NCI-H774 (cell line): ENCODE measurements at places on chromosomes 6 and 20.

DNA sequence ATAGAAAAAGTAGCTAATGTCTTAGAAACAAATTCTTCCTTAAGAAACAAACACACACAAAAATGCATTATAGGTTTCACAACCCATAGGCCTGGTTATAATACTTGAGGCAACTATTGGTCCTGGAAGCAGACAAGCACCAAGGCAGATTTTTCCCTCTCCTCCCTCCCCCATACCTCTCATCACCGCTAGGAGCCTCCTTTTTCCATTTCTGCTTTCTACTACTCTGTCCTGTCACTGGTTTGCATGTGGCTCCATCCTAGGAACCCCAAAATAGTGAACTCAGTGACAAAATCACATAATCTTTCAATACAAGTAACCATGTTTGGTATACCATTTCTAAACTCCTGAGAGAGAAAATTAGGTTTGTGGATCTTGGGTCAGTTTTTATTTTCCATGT, 66.1 kb downstream of the HMGCLL1 start:
- DNase-seq: no peak

GRCh38 chr6:151763303-151763702, 44.2 kb upstream of the ESR1 start:
- no peak for DNase-seq

DNA sequence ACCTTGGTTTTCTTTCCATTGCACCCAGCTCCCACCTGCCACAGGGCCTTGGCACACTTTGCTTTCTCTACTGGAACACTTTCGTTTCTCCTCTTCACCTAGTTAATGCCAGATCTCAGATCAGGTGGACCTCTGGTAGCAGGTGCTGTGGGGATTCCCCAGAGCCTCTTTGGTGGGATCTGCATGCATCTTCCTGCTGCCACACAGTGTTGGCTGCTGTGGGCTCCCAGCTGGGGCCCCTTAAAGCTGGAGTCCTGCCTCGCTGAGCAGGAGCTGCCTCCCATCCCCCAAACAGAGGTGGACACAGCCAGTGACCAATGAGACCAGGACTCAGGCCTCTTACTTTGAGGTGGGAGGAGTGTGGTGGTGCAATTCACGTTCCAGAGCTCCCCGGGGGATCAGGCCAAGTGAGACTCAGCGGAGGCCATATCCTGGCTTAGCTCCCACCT, 28.4 kb downstream of the CEBPB start:
- DNase-seq: no peak

DNA sequence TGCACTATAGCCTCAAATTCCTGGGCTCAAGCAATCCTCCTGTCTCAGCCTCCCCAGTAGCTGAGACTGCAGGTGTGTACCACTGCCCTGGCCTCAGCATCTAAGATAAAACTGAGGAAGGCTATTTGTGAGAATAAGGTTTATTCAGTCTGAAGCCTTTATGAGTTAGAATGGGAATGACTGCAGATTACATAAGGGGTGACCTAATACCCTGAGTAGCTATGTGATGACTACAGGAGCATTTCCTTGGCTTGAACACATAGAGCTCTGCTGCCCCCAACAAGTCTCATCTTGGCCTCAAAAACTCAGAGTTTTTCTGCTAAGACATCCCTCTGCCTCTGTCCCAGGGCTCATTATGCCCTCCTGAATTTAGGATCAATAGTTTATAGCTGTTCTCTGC, 7.6 kb downstream of the GSS start:
- no peak for DNase-seq

- no peak for DNase-seq
Observed at GRCh38 chr20:48414786-48415185, 413.0 kb downstream of the PREX1 start.

GRCh38 chr6:45094831-45095230, 233.3 kb upstream of the RUNX2 start:
- no peak for DNase-seq

DNA sequence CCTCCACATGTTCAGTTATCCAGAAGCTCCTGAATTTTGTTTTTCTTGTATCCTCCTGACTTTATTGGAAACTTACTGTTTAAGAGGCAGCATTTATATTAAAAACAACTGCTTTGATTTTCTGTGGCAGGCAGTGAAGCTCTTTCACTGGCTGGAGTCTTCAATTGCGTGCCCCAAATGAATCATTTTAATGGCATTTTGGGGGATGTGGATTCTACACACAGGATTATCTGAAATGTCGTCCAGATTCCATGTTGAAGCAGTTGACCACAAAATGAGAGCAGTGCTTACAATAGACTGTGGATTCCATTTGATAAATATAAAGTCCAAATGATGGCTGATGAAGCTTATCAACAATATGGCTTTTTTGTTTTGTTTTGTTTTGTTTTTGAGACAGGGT, 41.0 kb upstream of the HIVEP1 start:
- DNase-seq: no peak

DNA sequence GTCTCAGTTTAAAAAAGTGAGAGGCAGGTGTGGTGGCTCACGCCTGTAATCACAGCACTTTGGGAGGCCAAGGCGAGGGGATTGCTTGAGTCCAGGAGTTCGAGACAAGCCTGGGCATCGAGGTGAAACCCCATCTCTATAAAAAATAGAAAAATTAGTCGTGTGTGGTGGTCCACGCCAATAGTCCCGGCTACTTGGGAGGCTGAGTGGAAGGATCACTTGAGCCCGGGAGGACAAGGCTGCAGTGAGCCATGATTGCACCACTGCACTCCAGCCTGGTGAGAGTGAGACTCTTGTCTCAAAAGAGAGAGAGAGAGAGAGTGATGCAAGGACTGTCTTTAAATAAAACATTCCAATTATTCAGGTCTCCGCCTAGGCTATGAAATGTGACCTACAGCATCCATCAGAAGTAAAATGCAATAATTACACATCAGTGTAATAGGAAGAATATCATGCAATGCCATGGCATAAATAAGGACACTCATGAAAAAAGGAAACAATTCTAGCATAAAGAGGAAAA, 81.5 kb downstream of the SH3BGRL2 start:
- DNase-seq: no peak

- DNase-seq: no peak
Observed at GRCh38 chr20:23142162-23143050, 56.3 kb upstream of the CD93 start.

DNA sequence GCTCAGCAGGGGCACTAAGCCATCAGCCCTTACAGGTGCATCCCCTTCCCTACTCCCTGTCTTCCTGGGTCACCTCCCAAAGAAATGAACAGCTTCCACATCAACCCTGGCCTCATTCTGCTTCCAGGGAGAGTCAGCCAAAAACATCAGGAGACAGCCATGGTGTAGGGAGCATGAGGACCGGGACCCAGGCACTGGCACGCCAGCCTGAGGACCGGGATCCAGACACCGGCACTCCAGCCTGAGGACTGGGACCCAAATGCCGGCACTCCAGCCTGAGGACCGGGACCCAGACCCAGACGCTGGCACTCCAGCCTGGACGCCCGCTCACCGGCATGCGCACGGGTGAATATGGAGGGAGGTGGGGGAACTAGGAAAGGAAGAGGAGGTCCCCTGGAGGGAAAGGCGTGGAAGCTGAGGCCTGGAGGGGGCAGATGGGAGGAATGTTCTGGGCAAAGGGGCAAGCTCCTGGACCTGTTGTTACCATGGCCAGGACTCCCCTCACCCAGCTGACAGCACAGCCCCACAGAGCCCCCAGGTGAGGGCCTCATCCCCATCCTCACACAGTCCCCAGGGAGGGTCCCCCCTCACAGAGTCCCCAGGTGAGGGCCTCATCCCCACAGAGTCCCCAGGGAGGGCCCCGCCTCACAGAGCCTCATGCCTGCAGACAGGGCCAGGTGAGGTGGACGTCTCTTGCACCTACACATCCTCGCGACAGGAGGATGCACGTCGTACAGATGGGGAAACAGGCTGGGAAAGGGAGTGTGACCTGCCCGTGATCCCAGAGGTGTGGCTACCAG, 26.0 kb upstream of the MRGBP start:
- no peak for DNase-seq
